HL-60 (cell line): ENCODE measurements at places on chromosomes 1 and 21.

GRCh38 chr1:234111458-234112142 lies 207.1 kb downstream of the SLC35F3 start:
- DNase-seq, result no peak

DNA sequence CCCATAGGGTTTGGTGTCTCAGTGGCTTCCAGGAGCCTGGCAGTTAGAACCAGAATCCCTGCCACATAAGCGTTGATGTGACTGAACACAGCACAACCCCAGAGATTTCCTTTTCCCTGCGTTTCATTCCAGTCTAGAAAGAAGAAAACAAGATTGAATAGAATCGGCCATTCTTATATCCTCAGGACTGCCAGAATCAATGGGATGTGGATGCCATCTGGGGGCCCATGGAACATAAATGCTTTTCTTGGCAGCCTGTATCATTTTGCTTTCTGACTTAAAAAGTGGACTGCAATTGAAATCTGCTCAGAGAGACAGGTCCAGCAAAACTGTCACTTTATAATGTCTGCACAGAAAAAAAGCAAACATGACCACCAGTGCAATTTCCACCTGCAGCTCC lies 80.3 kb downstream of the DISC1 start:
- no peak for DNase-seq

DNA sequence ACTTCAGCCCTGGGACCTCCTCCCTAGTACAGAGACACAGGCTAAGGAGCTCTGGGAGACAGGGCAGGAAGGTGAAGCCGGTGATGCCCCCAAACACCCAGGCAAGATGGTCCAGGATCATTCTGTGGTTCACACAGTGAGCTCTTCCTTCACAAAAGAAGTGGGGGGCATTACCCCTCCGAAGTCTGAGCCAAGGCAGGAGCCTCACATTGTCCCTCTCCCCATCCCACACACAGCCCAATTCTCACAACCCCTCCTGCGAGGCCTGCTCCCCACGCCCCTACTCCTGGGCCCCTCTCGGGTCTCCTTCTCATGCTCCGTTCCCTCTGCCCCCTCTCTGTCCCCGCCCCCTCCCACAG lies 10.7 kb downstream of the MEF2D start:
- DNase-seq, result no peak

DNA sequence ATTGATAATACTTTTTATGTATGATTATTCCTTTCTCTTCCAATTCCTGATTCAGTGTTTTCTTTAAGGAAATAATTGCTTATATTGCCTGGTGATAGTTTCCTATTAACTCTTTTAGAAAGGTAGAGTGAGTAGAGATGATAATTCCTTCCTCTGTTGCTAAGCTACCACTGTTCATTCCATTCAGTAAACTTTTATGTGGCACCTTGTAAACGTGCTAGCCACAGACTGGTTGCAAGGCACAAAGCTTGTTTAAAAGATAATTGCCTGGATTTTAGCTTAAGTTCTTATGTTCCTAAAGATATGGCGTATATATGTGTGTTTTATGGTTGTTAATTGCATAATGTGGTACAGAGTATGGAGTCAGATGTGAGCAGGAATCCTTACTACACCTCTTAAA lies 3.2 kb downstream of the ZFYVE9 start:
- no peak for DNase-seq

GRCh38 chr21:18368205-18368604 lies 35.4 kb downstream of the TMPRSS15 start:
- no peak for DNase-seq

DNA sequence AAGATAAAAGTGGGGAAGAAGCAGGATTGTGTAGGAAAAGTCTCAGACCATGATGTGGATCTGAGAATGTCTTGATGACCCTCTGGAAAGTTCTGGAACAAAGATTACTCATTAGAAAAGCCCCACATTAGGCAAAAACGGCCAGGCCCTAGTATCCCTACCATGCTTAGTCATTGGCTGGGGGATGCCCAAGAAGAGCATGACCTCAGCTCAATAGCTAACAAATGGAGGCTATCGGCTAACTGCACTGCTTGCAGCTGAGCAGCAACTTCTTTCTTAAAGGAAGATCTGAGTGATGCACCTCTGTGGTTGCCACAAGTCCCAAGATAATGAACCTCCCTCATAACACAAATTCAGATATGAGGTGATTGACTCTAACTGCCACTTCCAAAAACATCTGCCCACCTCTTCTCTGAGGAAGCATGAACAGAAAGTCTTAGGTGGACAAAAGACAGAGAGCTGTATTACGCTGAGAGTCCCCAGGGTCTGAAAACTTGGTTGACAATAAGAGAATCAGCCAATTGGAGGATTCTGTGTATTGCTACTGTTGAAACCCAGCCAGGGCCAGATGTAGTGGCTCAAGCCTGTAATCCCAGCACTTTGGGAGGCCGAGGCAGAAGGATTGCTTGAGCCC lies 64.6 kb upstream of the AK4 start:
- no peak for DNase-seq

DNA sequence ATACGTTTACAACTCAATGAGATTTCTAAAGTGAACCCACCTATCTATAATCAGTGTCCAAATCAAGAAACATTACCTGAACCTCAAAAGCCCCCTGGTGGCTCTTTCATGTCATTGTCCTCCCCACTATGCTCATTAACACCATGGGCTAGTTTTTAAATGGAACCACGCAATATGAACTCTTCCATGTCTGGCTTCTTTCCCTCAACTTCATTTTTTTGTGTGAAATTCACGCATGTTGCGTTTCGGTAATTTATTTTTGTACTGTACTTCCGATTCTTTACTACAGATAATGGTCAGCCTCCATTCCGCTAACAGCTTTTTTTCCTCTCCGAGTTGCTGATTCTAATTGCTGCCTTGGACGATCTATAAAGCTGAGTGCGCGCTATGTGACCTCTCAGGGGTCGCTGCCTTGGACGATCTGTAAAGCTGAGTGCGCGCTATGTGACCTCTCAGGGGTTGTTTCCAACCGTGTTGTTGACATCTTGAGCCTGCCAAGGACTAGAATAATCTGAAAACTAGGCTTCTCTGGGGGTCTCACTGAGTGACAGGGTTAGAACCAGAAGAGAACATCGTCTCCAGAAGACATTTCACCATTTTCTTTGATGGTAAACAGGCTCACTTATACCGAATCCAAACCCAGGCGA lies 1.1 kb upstream of the CACYBP start:
- peak; percentile 68 for DNase-seq

- no peak for DNase-seq
Observed at GRCh38 chr1:179038528-179039281, 13.0 kb downstream of the FAM20B start.

DNA sequence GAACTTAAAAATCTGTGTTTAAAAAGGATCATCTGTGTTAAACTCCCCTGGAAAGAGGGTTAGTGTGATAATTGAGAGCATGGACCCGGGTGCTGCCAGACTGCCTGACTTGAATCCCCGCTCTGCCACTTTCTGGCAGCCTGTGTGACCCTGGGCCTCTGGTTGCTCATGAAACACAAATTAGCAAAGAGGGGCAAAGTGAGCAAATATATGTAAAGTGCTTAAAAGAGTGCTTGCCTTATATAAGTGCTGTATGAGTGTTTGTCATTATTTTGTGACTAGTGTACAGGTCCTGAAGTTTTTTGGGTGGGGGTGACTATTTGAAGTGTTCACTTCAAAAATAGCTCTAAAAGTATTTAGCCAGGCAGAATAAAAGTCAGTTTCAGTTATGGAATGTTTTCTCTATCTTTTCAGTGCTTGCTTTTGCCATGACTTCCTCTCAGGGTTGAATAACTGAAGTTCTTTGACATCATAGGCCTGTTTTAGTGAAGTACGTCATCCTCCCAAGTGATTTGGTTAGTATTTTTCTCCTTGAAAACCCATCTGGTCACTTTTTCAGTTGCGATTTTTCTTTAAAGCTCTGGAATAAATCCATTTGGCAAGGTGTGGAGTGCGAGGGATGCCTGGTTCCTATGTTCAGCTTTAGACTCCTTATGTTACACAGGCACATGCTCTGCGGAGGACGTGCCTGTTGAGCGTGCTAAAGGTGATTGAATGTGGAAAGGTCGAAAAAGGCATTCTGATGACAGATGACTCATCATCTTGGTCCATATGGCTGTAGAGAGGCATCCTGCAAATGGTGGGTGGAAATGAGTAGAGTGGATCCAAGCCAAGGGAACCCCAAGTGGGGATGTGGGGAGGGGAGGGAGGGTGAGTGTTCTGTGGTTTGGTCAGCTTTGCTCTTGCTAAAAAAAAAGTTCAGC lies 47.8 kb downstream of the AK4 start:
- DNase-seq, result no peak

- no peak for DNase-seq
Observed at GRCh38 chr1:73327998-73328397, 870.0 kb downstream of the LRRIQ3 start.

GRCh38 chr1:78009276-78009675 lies 4.5 kb downstream of the DNAJB4 start:
- DNase-seq, result no peak

GRCh38 chr1:92310185-92310597 lies 11.3 kb downstream of the RPAP2 start:
- no peak for DNase-seq

GRCh38 chr1:183814121-183814681 lies 9.3 kb downstream of the RGL1 start:
- DNase-seq, result no peak

DNA sequence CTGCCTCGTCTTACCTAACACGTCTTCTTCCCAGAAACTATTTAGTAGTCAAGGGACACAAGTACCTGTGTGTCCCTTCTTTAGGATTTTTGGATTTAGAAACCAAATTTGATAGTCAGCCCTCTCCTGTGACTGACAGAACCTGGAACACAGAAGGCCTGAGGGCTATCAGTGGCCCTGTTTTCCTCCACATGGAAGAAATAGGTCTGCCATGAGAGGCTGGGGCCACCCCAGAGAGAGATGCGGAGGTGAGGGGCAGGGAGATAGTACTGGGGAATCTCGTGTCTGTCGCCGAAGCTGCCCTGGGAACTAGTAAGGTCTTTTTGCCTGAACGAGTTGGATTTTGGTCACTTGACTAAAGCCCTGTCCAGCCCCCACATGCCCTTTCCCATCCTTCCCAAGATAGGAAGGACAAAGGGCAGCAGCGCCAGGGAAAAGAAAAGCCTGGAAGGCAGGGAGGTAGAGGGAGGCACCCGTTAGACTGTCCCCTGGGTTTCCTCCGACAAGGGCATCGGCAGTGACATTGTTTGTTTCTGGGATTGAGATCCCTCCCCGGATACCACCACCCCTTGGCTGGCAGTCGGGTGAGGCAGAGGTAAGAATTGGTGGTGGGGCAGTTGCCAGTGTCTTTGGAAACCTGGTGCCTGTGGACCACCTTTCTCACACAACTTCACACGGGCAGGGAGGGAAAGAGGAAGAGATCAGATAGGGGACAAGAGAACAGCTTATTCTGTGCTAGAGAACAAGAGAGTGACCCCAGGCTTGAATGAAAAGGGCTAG lies 19.8 kb downstream of the SMIM12 start:
- no peak for DNase-seq

DNA sequence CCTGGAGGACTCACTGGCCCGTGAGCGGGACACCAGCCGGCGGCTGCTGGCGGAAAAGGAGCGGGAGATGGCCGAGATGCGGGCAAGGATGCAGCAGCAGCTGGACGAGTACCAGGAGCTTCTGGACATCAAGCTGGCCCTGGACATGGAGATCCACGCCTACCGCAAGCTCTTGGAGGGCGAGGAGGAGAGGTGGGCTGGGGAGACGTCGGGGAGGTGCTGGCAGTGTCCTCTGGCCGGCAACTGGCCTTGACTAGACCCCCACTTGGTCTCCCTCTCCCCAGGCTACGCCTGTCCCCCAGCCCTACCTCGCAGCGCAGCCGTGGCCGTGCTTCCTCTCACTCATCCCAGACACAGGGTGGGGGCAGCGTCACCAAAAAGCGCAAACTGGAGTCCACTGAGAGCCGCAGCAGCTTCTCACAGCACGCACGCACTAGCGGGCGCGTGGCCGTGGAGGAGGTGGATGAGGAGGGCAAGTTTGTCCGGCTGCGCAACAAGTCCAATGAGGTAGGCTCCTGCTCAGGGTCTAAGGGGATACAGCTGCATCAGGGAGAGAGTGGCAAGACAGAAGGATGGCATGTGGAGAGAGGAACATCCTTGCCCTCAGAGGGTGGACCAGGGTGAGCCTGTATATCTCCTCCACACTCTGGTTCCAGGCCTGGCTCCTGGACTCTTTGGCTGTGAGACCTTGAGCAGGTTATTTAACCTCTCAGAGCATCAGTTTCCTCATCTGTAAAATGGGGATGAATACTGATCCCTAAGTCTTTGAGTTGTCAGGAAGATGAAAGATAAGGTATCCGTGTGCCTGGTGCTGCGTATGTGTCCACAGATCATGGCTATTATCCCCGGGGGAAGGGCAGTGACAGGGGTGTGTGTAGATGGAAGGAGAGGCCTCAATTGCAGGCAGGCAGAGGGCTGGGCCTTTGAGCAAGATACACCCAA lies 17.2 kb upstream of the SEMA4A start:
- no peak for DNase-seq

DNA sequence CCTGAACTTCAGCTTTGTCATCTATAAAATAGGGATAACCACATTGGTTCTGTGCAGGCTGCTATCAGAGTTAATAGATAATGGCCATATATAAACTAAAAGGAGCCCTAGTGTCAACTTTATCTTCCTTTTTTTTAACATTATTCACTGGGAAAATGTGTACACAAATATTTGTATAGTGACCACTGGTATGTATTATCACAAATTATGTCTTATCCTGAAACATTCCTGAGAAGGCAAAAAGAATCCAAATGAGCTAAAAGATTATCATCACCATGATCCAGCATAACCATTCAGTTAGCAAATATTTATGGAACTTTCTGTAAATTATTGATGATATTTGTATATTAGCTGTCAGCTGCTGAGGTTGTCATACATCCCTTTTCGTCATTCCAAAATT lies 16.6 kb downstream of the ANGPTL3 start:
- DNase-seq, result no peak

- DNase-seq, result no peak
Observed at GRCh38 chr1:62903982-62904855, 120.3 kb downstream of the ATG4C start.

- no peak for DNase-seq
Observed at GRCh38 chr21:43902441-43902840, 37.4 kb downstream of the AGPAT3 start.

DNA sequence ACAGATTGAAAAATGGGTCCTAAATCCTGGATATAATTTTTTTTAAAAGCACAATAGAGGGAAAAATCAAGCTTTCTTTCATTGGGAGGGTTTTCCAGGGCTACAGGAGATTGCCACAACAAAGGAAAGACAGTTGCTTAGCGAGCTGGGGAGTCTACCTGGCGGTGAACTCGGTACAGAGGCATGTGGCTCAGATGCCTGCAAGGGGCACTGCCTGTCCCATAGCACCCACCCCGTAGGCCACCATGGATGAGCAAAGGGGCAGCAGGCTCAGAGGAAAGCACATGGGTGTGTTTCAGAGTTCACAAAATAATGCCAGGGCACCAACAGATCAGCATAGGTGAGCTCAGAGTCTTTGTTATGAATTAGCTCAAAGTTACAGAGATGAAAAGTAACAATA lies 79.5 kb downstream of the PCNX2 start:
- no peak for DNase-seq
